Neural progenitor cell (in vitro differentiated cells): ENCODE measurements at places on chromosomes 7 and 10.

- peak; percentile 77 for DNase-seq
Observed at GRCh38 chr7:81469869-81470723, 299.8 kb downstream of the HGF start.

- no peak for DNase-seq
Observed at GRCh38 chr10:79007421-79008319, 61.1 kb upstream of the ZMIZ1 start.

DNA sequence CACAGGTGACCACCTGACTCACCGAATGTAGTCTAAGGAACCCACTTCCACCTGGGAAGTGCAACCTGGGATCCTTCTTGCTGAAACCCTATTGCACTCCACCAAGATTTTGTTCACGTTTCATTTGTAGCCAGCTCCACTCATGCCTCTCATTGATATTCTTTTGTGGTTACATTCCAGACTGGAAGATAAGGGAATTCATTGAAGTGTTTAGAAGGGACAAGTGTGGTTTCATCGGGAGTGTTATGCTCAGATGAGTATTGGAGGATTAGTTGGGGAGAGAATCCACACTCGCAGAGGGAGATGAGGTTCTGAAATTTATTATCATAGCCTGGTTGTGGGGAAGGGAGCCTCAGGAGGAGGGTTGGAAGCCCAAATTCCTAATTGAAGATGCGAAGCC lies 320.4 kb downstream of the KCNMA1 start:
- no peak for DNase-seq

DNA sequence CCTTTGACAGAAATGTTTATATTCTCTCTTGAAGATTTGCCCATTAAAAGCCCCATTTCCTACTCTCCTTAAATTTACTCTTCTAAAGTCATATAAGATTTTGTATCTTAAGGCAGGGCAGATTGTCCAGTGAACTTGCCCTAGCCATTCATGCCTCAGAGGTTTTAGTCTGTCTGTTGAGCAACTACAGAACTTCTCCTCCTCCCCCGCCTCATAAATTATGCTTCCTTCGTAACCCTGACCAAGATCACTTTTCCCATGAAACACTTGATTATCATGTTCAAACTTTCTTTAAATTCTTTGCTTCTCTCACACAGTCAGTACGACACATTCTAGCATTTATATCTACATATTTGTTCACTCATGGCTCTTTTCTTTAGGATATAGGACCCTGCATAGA lies 621.3 kb downstream of the ANKRD7 start:
- no peak for DNase-seq

DNA sequence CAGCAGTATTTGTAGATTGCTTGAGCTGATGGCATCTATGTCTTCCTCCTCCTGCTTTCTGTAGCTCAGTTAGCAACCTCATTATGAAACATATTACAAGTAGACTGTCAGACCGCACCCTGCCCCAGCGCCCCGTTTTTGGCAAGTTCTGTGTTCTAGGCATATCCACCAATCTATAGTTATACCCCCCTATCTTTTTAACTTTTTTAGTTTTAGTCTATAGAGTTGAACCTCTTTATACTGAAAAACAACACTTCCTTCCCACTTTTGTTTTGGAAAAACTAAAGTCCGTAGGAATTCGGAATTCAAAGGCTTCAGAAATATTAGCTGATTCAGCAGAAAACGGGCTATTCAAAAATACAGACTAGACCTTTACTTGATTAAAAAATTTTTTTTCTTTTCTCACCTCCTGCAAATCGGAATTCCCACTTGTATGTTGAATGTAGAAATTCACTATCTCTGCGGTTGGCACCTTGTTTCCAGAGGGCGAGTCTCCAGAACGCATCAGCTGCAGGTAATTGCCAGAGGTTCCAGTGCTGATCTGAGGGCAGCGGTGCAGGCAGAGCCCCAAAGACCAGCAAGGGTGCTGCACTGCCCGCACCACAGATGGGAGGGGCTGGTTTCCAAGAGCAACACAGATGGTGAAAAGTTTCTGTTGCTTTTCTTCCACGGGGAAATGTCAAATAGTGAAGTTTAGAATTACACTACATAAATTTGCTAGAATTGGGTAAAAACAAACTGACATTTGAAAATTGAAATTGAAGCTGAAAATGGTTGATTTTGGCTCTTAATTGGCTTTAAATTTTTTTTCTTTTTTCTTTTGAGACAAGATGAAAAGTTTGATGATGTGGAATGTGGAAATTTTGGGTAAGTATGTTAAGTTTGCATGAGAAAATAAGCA lies 2.2 kb upstream of the FZD8 start:
- DNase-seq: peak; percentile 44

- DNase-seq: no peak
Observed at GRCh38 chr10:30422151-30422695, 11.8 kb upstream of the MAP3K8 start.

DNA sequence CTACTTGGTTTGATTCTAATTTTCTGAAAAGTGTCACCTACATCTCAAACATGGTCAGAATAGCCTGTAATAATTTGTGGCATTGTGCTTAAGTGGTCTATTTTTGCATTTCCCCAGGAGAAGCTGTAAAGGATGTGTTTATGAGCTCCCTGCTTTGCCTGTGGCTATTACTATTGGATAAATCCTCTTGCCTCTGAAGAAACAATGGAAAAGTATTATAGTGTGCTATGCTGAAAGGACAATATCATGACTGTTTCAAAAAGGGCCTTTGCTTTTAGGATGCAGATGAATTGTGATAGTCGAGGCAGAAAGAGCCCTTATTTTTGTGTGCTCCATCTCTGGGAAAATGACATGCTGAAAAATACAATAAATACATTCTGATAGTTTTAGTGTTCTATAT lies 94.1 kb upstream of the ARMC3 start:
- no peak for DNase-seq

DNA sequence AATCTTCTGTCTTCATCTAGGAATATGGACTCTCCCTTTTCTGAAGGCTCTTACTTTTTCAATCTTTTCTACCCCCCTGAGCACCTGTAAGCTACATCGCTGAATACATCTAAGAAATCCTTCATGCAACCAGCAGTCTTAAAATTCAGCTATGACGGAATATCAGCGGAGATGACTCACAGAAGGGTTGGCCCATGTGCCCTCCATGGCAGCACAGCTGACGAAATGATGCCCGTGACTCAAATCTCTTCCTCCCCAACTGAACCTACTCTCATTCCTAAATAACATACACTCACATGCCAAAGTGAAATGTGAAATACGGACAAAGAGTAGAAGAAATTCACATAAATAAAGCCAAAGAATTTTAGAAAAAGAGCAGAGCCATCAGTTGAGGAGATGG lies 30.3 kb upstream of the NCAPG2 start:
- no peak for DNase-seq

GRCh38 chr7:74494076-74494548 lies 40.4 kb downstream of the GTF2IRD1 start:
- DNase-seq: no peak

DNA sequence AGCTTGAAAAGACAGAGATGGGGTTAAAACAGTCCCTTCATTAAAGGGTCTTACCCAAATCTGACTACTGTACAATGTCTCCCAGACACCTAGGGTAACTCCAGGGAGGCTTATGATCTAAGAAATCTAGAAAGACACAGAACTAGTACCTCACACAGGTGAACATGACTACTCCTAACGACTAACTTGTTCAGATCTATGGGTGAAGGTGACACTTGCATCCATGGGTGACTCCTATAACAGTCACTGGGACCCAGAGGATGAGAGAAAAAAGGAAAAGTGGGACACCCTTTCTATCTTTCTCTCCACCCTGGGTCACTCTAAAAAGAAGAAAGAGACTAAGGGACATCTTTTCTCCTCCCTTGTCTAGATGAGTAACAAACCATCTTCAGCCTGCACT lies 19.2 kb downstream of the AKR1C8 start:
- peak; percentile 6 for DNase-seq

GRCh38 chr10:12042409-12042796 lies 206 bp downstream of the UPF2 start:
- DNase-seq: no peak

DNA sequence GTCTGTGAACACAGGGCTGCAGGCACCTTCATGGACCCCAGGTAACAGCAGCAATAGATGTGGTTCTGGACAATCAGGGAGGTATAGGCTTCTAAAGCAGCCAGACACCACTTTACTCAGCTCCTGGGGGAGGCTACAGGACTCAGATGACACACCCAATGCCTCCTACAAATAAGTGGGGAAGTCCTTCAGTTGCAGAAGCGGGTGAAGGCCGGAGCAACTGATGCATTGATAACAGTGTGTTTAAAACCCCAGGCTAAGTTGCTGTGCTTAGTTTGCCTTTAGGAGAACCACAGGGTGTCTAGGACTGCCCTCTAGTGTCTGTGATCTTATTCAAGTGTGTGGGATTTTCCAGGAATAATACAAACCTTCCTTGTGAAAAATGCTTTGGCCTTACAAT lies 5.9 kb upstream of the ITGA8 start:
- DNase-seq: peak; percentile 72

DNA sequence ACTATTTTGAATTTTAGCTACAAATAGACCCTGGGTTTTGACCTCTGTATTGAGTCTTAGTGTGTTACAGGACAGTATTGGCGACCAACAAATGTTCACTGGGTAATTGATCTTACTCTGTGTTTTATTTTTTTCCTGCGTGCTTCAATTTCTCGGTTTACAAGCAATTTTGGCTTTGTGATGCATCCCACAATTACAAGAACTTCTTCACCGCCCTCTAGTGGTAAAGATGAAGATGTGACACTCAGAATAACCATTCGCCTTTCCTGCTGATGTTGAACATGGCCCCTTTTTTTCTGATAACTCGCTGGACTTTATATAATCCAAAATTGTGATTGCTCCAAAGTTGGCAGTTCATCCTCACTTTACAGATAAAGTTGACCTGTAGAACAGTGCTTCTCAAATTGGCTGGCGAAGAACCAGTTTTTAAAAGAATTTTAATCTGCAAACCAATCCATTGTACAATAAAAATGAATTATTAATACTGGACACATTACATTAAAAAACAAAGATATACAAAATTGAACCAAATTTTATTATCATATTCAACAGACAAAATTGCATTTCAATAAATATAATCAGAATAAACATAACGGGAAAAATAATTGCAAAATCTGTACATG lies 20.2 kb upstream of the SMC3 start:
- DNase-seq: peak; percentile 75

GRCh38 chr10:75266945-75267344 lies 31.2 kb upstream of the COMTD1 start:
- no peak for DNase-seq

DNA sequence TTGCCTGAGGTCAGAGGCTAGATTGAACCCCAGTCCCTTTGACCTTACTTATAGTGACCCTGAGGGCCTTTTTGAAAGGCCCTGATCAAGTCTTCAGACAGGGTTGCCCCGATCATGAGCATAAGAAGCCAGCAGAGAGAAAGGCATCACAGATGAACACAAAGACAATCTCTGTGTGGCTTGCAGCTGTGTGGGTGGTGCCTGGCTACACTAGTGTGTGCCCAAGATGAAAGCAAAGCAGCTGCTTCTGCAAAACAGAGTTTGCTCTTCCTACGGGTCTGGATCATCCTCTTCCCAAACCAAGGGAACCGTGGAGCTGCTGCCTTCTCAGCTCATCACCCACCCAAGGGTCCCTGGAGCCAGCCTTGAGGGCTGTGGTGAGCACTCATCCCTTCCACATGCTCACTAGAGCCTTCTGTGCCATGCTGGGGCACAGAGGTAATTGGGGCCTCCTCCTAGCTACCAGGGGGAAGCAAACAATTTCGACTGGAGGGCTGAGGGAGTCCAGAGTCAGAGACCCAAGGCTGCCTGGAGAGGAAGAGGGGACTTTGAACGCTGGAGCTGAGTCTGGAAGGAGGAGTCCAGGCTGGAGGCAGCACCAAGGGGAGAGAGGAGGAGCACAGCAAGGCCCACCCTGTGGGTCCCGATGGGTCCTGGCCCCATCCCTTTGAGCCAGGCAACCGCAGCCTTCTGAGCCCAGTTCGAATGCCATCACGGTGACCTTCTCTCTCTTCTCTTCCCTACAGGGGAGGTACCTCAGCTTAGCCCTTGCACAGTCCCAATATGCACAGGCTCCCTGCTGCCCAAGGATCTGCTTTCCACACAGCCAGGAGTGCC lies 42.3 kb downstream of the ANTXRL start:
- DNase-seq: no peak

DNA sequence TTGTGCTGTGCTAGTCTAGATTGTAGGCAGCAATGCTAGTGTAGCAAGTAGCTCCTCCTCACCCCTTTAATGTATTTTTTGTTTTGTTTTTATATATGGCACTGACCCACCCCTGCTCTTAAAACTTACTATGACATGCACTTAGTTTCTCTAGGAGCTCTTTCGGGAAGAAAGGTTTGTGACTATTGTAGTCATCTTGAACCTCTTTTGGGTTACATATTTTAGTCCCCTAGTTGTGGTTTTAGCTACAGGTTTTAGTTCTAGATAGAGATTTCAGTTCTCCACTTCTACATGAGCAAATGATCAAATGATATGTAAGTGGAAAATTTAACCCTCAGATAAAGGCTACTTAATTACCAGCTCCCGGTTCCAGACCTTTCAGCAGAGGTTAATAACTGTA lies 14.9 kb downstream of the MINPP1 start:
- no peak for DNase-seq

DNA sequence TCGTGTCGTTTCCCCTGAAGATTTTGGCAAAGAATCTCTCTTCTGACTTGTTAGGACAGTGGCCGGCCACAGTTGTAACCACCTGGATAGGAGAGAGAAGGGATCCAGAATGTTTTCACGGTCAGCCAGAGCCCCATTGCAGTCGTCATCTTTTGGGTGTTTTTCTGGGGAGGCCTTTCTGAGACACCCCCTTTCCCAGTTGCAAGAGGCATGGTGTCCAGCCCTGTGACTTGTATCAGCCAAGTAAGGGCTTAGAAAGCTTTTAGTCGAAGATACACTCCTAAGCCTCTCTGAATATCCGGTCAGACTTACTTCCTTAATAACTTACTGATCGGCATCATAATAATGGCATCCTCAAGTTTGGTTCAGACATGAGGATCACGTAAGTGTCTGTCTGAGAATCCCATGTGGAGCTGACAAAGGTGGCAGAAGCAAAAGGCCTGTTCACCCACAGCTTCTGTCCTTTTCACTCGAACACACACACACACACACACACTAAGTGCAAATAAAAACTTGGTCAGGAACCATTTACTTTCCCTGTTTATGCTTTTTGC lies 435.7 kb upstream of the GALNT17 start:
- peak; percentile 30 for DNase-seq

DNA sequence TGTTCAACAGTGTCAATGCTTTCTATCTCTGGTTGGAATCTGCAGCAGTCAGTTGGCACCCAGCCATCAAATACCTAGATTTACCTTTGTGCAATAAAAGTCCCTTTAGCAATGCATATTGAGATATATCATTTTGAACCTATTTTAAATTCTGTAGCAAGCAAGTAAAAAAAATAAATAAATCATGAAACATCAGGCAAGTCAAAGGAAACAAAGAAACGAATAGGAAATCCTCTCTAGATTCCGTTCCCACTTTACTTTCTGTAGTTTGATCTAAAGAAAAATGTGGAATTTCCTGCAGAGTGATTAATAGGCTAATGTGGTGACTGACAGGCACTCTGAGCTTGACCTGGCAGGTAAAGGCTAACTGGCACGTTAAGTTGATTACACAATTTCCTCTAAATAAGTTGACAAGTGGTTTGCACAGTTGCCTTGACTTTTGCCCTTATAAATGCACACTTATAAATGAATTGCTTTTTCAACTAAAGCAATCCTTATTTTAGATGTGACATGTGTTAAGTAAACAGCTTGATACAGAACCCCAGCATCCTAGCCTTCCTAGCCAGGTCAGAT lies 208.1 kb upstream of the TCF7L2 start:
- no peak for DNase-seq

GRCh38 chr7:79293655-79294142 lies 159.8 kb downstream of the MAGI2 start:
- DNase-seq: no peak
